ENCODE measurements at places on chromosomes 5 and 9.

- DNase-seq = peak; percentile 47
These were observed 246.1 kb upstream of the TUT7 start for GRCh38 chr9:86600291-86600690.

DNA sequence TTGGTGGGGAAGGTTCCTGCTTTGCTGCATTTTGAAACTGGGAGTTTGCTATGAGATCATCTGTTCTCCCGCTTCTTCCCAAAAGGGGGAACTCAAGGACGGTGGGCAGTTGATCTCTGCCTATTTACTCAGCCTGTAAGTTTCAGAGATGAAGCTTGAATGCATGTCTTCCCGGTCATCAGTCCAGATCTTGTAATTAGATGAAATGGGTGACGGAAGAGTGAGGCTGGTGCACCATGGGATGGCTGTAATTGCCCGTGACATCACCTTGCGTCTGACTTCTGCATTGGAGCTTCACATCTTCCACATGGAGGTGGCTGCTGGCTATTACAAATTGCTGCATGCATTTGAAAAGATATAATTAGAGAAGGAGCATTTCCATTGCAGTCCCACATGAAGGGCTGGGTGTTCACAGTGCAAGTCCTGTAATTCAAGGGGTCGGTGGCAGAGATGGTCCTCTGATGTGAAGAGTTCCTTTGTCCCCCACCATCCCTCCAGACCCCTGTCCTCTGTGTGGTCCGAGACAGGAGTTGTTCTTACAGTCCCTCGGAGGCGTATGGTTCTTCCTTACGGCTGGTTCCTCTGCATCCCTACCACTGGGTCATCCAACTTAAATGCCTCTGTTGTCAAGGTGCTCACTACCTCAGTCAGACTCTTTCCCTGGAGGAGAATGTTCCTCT lies 72.9 kb downstream of the ZNF618 start:
- DNase-seq = no peak

DNA sequence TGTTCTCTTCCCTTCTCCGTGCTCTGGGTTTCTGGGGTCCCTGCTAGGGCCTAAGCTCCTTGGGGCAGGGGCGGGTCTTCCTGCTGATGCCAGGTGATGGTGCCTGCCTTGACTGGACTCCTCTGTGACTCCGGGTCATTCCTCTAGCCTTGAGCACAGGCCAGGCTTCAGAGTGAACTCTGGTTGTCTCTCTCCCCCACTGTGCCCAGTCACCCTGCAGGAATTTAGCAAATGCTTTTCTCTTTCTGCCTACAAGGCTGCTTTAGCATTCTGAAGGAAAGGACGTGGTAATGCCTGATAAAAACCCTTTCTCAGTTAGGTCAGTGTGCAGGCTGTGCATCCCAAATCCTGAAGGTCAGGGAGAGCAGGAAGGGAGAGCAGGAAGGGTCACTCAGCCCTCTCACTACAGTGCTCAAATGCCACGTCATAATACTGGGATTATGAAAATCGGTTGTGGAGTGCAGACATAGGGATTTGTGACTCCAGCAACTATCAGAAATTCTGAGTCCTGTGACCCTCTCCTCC lies 2.7 kb downstream of the CXCL14 start:
- DNase-seq = no peak

DNA sequence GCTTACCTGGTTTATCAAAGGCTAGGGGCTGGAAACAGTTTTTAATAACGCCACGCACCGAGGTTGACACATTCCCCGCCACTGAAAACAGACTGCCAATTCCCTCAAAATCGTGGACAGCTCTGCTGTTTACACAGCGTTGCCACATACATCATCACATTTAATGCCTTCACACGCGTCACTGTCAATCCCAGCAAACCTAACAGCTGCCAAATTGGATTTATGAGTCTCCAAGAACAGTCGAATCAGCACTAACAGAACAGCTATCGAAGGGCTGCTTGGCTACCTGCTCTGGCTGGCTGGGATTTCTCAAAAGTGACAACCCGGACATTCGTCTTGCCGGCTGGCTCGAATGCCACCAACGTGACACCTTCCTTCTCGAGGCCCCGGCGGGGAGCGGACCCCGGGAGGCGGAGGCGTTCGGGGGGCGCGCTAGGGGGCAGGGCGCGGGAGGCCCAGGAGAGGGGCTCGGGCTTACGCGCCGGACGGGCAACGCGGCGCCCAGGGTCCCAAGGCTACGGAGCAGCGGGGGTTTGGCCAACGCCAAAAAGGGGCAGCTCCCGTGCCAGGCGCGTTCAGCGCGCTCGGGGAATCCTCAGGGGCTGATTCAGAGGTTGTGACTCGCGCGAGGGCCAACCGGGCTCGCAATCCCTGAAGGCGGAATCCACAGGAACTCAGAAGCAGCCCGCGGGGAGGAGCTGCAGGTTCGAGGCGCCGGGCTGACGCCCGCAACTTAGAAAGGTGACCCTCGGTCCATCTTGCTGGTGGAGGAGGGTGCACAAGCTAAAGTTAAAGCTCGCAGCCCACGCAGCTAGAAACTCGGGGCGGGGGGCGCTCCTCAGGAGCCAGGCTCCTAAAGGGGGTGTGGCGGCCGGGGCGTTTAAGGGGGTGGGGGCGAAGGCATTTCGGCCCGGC lies 1.2 kb downstream of the CDC14B start:
- DNase-seq = no peak

GRCh38 chr5:37837414-37838032 lies 2.3 kb downstream of the GDNF start:
- DNase-seq = peak; percentile 32

DNA sequence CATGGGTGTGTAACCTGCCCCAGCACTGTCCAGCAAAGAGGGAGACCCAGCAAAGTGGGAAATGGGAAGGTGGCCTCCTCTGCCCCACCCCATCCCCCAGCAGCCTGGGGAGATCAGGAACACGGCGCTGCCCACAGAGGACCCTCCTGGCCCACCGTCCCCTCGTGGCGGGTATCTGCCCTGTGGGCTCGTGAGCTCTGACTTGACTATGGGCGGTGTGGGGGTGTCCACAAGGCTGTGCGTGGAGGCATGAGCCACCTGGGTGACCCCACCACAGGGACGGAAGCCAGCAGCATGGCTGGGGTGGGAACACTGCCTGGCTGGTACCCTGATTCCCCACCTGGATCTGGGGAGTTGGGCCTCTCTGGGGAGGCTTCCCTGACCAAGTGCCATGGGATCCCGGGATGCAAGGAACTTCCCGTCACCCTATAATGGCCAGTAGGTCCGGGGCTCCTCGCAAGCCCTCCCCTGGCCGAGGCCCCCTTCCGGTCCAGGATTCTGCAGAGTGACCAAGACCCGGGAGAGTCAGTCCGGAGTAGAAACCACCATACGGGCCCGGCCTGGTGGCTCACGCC lies 29.3 kb upstream of the SLC6A19 start:
- DNase-seq = no peak

DNA sequence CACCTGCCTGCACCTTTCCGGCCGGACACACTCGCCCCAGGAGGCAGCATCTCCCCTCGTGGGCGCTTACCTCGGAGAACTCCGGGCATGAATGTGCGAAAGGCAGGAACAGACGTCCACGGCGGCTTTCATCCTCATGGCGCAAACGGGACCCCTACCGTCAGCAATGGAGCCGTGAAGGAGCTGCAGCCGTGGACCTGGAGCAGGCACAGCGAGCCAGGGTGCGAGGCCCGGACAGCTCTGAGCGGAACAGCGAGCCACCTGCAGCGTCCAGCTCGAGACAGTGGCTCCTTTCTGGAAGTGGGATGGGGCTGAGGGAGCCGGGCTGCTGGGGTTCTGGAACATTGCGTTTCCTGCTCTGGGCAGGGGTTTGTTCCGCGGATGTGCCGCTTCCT lies 7.8 kb upstream of the SLC6A19 start:
- DNase-seq = no peak

- no peak for DNase-seq
These were observed 162.7 kb upstream of the IRX2 start for GRCh38 chr5:2914022-2914661.

DNA sequence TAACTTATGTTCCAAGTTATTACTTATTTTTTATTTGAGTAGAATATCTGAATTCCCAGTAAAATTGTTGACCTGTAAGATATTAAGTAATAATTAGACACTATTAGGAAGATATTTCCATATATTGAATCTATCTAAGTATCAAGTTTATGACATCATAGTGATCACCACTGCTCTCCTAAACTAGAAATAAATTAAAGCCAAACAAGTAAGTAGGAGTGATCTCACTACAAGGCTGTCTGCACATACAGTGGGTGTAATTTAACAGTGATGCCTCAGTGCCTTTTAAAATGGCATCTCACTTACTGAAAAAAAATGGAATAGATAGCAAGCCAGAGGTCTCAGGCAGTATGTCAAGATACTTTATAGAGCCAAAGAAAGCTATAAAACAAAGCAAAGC lies 789.6 kb downstream of the KCTD16 start:
- no peak for DNase-seq

GRCh38 chr5:759111-759751 lies 25.3 kb downstream of the ZDHHC11B start:
- no peak for DNase-seq

DNA sequence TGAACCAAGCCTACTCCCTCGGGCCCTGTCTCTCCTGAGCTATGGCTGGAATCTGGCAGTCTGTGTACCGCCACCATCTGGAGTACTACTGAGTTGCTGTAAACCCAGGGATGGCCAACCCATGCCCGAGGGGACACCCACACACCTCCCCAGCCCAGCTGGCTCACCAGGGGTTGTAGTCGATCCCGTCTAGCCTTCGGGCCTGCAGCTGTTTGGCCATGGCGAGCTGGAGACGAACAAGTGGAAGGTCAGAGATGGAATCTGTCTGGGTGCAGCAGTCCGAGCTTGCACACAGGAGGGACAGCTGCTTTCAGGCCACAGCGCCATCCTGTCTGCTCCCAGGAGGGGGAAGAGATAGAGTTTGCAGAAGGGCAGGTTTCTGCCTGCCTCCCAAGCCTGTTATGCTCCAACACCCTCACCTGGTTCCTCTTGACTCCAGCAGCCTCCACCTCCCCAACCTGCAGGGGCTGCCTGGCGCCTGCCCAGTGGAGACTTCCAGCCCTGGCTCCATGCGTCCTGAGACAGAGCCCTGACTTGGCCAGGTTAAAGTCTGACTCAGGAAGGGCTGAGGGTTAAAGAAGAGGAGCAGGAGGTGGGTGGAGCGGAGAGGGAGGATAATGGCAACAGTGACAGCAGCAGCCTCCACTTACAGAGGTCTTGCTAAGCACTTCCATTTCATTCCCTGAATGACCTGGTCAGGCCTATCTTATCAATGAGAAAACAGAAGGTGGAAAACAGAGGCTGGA lies 15.8 kb upstream of the SPOUT1 start:
- no peak for DNase-seq

- peak; percentile 35 for DNase-seq
These were observed 194.0 kb downstream of the NFIB start for GRCh38 chr9:14119694-14120514.

DNA sequence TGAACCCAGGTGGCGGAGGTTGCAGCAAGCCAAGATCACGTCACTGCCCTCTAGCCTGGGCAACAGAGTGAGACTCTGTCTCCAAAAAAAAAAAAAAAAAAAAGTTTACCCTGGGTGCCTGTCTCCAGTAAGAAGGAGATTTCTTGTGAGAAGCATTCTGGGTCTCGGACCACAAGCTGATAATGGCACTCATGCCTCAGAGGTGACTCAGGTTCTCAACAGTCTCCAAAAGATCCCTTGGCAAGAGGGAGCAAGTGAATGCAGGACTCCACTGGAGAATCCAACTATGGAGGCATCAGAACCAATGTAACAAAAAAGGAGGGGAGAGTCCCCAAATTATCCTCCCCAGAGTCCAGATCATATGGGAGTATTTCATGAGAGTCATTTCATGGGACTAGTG lies 106.0 kb upstream of the LRRTM2 start:
- peak; percentile 33 for DNase-seq

- DNase-seq = no peak
These were observed 166.6 kb downstream of the ROR2 start for GRCh38 chr9:91783411-91783810.

GRCh38 chr5:111703662-111704061 lies 53.3 kb downstream of the NREP start:
- DNase-seq = no peak

GRCh38 chr9:107600060-107600573 lies 110.5 kb upstream of the KLF4 start:
- DNase-seq = no peak

- DNase-seq = no peak
These were observed 113.4 kb downstream of the CMYA5 start for GRCh38 chr5:79803007-79803406.

GRCh38 chr9:132482196-132482813 lies 72.3 kb downstream of the CFAP77 start:
- DNase-seq = no peak

DNA sequence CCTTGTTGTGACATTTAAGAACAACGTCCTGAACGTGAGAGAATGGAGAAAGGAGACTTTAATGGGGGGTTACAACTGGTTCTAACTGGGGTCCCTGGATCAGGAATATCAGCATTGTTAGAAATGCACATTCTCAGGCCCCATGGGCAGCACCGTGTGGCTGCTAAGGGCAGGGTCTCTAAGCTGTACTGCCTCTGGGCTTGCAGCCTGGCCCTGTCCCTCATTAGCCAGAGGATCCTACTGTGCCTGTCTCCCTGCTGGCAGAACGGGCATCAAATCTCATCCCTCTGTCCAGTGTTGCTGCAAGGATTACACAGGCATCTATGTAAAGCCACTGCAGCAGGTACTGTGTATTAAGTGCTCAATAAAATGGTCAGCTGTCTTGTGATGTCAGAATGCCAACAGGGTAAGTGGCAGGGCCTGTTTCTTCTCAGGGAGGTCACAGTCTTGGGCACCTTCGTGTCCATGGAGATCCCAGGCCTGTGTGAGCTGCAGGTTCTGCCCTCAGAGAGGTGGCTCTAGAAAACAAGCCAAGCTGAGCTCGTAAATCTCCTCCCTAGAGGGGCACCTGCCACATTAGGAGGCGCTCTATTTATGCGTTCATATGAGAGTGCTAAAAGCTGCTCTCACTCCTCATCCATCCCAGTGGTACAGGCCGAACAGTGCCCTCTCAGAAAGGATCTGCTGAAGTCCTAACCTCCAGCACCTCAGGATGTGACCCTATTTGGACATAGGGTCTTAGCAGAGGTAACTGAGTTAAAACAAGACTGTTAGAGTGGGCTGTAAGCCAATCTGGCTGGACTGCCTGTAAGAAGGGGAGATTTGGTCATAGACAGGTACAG lies 210.5 kb downstream of the GADD45G start:
- DNase-seq = no peak

- DNase-seq = no peak
These were observed 94.3 kb downstream of the PRKACG start for GRCh38 chr9:68919661-68920060.

GRCh38 chr9:102862478-102862877 lies 132.7 kb upstream of the CYLC2 start:
- DNase-seq = no peak

GRCh38 chr9:20135119-20135697 lies 346.4 kb upstream of the SLC24A2 start:
- DNase-seq = no peak

DNA sequence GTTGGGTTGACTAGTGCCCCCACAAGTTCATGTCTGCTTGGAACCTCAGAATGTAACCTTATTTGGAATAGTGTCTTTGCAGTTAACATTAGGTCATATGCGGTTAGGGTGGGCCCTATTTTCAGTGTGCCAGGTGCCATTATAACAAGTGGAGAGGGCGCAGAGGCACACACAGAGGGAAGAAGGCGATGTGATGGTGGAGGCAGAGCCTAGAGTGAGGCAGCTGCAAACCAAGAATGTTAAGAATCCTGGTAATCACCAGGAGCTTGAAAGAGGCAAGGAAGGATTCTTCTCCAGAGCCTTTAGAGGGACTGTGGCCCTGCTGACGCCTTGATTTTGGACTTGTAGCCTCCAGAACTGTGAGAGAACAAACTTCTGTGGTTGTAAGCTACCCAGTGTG lies 10.9 kb downstream of the GPR107 start:
- no peak for DNase-seq

Data from astrocyte of the cerebellum (primary cell).